ENCODE measurements at places on chromosomes 2 and 18.

DNA sequence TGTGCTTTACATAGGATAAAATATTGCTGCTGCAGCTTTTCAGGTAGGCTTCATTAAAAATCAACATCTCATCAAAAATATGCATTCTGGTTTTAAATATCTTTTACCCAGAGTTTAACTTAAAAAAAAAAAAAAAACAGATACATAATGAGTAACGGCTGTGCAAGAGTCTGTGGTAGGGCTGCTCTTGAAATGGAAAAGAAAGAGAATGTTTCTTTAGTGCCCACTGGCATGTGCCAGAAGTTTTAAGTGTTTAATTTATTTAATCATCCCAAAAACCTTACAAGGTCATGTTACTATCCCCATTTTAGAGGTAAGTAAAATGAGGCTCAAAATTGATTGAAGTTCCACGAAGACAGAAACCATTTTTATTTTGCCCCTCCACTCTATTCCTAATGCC is 92.1 kb downstream of the SLC8A1 start:
- no peak for DNase-seq

GRCh38 chr2:62747876-62748275 is 42.4 kb downstream of the EHBP1 start:
- no peak for DNase-seq

DNA sequence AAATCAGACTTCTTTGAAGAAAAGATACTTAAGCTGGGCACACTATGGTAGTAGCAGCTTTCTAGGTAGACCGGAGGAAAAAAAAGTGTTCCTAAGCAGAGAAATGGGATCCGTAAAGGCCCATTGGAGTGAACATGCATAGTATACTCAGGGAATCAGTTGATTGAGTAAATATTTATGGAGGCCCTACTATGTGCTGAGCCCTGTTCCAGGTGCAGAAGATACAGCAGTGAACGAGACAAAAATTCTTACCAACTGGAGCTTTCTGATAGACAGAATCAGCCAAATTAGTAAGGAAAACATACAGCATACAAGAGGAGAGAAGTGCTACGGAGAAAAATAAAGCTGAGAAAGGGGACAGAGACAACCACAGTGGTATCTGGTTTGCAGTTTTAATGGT is 28.1 kb downstream of the CRIM1 start:
- DNase-seq: no peak

- no peak for DNase-seq
These were observed 483.0 kb upstream of the FSIP2 start for GRCh38 chr2:185255566-185255965.

- no peak for DNase-seq
These were observed 101.0 kb upstream of the NT5C1B start for GRCh38 chr2:18690342-18690741.

DNA sequence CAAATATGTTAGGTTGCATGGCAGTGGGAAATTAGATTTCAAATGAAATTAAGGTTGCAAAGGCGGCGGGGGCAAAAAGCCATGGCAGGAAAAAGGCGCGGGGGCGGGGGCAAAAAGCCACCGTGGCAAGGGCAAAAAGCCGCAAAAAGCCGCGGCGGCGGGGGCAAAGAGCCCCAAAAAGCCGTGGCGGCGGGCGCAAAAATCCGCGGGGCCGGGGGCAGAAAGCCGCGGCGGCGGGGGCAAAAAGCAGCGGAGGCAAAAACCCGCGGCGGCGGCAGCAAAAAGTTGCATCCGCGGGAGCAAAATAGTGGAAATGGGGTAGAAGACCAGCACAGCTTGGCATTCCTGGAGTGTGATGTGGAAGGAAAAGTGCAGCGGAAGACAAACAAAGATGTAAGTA is 417.1 kb downstream of the ANKRD30B start:
- no peak for DNase-seq

- no peak for DNase-seq
These were observed 22.3 kb downstream of the DNAH7 start for GRCh38 chr2:196046123-196046917.

- DNase-seq: no peak
These were observed 220.2 kb downstream of the PDE11A start for GRCh38 chr2:177852389-177852788.

DNA sequence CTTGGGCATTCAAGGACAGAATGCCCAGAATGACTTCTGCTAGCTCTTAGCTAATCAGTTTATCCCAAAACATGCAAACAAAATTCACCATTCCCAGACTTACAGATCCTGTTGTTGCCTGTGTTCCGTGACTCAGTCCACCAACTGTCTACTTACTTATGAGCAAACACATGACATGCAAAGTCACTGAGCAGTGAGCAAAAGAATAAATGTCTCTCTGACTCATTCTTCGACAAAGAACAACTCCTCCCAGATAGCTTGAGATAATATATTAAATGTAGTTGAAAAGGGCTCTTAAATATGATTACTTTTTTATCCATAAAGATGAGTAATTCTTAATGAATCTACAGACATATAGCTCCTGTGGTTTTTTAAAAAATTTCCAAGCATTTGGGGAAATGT is 9.0 kb upstream of the CREG2 start:
- no peak for DNase-seq

DNA sequence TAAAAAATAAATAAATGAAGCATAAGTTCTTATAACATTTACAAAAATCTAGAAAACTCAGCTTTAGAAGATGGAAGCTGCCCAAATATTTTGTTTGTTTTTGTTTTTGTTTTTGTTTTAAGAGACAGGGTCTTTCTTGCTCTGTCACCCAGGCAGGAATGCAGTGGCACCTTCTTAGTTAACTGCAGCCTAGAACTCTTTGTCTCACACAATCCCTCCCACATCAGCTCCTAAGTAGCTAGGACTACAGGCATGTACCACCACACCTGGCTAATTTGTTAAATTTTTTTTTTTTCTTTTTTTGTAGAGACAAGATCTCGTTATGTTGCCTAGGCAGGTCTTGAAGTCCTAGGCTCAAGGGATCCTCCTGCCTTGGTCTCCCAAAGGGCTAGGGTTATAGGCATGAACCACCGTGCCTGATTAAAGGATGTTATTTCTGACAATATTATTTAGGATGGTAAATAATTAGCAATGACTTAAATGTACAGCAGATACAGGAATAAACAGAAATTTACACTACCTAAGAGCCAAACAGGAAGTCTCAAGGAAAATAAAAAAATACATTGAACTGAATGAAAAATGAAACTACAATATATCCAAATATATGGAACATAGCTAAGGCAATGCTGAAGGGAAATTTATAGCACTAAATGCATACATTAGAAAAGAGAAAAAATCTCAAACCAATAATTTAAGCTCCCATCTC is 17.2 kb downstream of the SESTD1 start:
- no peak for DNase-seq

- no peak for DNase-seq
These were observed 135.9 kb downstream of the RHBDD1 start for GRCh38 chr2:226971770-226972169.

DNA sequence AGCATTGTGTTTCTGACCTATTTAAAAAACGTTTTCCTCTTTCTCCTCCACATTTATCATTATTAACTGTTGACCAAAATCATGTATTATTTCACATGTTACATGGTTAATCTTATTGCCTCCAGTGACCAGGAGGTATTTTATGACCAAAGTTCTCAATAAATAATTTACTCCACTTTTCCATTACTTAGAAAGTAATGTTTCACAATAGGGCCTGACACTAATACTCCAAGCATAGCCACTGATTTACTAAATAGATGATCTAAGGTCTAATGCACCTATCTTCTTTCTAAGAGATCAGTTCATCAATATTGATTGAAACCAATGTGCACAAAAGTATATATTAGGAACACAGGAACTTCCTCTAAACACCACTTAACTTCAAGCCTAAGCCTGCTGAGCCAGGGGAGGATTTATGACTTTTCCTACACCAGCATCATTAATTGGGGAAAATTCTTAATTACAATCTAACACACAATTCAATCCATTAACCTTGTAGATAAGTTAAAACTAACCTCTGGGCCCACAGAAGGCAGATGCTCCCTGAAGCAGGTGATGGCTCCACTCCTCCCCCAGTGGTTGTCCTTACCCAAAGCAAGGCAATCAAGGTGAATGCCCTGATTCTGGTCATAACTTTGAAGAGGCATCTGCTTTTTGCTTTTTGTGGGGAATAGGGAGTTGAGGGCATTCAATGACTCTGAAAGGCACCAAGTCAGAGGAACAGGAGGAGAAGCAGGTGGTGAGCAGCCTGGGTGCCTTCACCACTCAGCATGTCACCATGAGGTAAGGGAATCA is 33.9 kb downstream of the RBMS1 start:
- no peak for DNase-seq

GRCh38 chr18:74500372-74500771 is 4.2 kb downstream of the CNDP2 start:
- no peak for DNase-seq

DNA sequence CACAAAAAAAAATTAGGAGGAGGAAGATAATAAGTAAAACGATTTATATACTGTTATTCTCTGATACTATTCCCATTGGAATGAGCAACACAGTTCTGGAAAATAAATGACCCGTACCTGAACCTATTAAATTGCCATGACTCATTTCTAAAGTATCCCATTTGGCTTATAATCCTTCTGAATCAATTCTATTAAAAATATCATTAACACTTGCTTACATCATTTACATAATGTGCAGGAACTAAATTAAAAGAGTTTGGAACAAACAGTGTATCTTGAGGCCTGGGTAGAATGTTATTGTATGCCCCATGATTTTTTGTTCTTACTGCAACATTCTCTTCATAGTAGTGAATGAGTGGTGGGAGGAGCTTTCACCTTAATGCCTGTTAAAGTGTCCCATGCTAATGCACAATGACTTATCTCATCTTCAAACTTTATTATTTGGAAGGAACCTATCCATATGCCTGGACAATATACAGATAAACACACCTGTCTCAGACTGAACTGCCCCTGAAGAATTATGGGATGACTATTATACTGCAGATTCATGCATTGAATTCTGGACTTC is 549.9 kb upstream of the ACVR2A start:
- DNase-seq: no peak

- DNase-seq: no peak
These were observed 322.9 kb upstream of the KCNJ3 start for GRCh38 chr2:154375579-154375931.

- DNase-seq: no peak
These were observed 162.7 kb downstream of the PPP1R1C start for GRCh38 chr2:182148344-182148743.

GRCh38 chr2:168231609-168232241 is 15.7 kb downstream of the STK39 start:
- no peak for DNase-seq

GRCh38 chr2:177758591-177759371 is 313.8 kb downstream of the PDE11A start:
- no peak for DNase-seq
